Activated CD4-positive, alpha-beta T cell treated with anti-CD3 and anti-CD28 coated beads for 4 hours (primary cell): ENCODE measurements at places on chromosomes 7 and 10.

GRCh38 chr7:122748195-122748594 lies 45.5 kb upstream of the RNF148 start:
- no peak for DNase-seq

DNA sequence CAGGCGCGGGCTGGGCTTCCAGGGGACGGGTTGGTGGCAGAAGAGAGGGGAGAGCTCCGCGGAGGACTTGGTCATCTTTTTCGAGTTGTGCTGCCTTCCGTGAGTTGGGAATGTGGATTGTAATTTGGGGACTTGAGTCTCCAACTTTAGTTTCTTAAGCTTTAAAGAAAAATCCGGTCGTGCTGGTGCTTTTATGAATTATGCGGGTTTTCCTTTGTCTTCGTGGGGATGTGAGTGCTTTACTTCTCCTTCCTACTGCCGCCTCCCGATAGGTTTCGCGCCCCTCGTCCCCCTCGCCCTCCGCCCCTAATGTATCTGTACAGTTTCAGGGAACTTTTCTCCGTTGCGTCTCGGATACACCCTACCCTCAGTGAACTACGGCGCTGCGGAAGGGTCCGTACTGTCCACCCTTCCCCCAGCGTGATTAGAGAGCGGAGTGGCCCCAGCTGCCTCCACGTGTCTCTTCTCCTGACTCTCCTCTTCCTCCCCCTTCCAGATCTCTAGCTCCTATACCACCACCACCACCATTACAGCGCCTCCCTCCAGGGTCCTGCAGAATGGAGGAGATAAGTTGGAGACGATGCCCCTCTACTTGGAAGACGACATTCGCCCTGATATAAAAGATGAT lies 649 bp downstream of the SCD start:
- DNase-seq = no peak

- no peak for DNase-seq
Observed at GRCh38 chr7:14073988-14074387, 84.5 kb upstream of the ETV1 start.

DNA sequence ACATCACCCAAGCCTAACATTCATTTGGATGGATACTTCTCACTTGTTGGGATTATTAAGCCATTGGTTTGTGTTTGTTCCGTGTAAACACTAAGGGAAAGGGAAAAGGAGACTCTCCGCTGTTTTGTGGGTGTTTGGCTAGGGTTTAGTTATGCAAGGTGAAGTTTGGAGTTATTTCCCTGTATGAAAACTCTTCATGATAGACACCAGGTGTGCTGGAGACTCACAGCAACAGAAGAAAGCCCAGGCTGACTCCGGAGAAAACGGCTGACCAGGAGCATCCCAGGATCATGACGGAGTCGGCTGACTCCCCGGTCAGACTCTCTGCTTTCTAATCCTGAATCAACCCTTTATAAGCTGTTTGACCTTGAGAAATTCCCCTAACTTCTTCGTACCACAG lies 94.1 kb upstream of the KLF6 start:
- no peak for DNase-seq

GRCh38 chr7:76095908-76096307 lies 48.0 kb downstream of the MDH2 start:
- no peak for DNase-seq

GRCh38 chr10:34198953-34199352 lies 616.1 kb downstream of the PARD3 start:
- no peak for DNase-seq
